ENCODE measurements at places on chromosomes 7 and 10.

GRCh38 chr10:96395931-96396877, 37.4 kb upstream of the OPALIN start:
- DNase-seq, result no peak

- no peak for DNase-seq
Observed at GRCh38 chr7:151808400-151809145, 68.3 kb downstream of the PRKAG2 start.

DNA sequence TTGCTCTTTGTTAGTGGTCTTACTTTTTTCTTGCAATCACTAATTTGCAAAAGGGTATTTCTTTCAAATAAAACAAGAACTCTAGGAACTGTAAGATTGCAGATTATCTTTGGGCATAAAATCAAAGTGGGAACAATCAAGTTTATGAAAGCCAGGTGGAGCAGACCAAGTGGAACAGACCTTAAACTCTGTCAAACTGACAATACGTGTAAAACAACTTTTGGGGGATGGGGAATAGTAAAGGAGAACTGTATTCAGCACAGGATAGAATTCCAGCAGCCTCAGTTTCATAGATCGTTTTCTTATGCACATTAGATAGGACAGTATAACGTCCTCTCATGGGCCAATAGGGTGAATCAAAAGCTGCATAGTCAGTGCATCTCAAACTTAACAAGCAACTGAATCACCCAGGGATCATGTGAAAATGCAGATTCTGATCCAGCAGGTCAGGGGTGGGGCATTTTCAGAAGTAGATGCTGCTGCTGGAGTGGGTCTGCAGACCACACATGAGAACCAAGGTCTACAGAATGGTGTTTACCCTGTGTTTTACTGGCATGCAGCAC, 120.7 kb downstream of the PIP4K2A start:
- no peak for DNase-seq

DNA sequence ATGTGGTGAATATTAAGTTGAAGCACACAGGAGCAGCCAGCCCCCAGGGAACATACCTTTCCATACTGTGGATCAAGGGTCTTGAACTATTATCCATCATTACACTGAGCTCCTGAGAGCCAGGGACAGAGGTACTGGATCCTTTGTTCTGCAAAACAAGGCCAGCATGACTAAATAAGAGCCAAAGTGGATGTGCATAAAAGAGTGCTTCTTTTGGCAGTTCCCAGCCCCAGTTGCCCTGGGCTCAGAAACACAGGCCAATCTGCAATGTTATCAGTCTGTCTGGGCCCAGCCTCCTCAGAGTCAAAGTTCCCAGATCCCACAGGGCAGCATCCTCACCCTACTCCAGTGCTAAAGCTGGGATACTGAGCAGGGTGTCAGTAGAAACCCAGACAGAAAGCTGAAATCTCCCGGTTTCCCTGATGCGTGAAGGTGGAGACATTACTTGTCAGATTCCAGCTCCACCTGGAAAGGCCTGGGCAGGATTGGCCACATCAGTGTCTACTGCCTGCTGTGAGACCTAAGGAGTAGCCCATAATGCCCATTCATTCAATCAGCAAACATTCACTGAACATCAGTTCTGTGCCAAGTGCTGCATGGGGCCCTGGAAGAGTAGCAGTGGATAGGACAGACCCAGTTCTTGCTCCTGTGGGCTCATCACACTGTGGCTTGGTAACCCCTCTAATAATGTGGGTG, 342.7 kb downstream of the CXCL12 start:
- no peak for DNase-seq

DNA sequence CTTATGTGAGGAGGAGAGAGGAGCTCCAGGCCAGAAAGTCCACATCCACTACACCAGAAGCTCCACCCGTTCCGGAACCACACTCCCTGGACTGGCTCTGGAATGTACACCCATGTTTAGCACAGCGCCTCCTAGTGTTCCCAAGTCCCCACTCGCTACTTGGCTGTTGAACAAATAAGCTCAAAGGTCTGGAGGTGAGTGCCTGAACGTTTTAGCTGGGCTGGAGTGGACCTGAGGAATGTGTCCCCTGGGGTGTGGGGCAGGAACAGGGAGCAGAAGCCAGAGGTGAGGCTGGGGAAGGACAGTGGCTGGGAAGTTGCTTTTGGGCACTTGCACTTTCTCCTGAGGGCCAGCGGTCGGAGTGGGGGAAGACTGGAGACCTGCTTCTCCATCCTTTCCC, 164.1 kb upstream of the CDCA7L start:
- DNase-seq, result no peak

GRCh38 chr10:112601214-112602090, 154.4 kb downstream of the VTI1A start:
- no peak for DNase-seq

DNA sequence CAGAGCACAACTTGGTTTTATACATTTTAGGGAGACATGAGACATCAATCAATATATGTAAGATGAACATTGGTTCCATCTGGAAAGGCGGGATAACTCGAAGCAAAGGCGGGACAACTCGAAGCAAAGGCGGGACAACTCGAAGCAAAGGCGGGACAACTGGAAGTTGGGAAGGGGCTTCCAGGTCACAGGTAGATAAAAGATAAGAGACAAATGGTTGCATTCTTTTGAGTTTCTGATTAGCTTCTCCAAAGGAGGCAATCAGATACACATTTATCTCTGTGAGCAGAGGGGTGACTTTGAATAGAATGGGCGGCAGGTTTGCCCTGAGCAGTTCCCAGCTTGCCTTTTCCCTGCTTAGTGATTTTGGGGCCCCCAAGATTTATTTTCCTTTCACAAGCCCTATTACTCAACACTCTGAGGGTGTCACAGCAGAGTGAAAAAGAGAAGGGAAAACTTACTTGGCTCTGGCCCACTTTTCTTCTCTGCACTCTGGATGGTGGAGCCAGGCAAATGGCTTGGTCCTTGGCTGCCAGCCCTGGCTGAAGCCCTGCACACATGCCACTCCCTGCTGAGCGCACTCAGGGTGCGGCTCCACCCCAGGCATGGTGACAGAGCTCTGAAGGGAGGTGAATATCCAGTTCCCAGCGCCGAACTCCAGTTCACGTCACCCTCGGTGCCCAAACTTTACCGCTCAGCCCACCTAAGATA, 46.7 kb downstream of the PARD3 start:
- DNase-seq, result no peak

GRCh38 chr10:57094965-57095364, 733.9 kb upstream of the ZWINT start:
- DNase-seq, result no peak

DNA sequence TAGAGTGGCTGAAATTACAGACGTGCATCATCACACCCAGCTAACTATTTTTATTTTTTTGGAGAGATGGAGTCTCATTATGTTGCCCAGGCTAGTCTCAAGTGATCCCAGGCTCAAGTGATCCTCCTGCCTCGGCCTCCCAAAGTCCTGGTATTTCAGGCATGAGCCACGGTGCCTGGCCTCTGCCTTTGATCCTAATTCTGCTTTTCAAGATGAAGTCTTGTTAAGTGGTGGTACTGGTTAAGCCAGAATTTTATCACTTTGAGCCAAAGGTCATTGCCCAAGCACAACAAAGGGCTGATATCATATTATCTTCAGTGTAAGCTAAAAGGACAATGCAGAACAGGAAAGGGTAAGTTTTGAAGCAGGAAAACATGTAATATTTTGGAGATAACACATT, 64.2 kb downstream of the MYOF start:
- no peak for DNase-seq

- peak; percentile 64 for DNase-seq
Observed at GRCh38 chr7:118195837-118196474, 12.0 kb downstream of the LSM8 start.

GRCh38 chr10:59517996-59518395, 155.6 kb upstream of the FAM13C start:
- peak; percentile 89 for DNase-seq

DNA sequence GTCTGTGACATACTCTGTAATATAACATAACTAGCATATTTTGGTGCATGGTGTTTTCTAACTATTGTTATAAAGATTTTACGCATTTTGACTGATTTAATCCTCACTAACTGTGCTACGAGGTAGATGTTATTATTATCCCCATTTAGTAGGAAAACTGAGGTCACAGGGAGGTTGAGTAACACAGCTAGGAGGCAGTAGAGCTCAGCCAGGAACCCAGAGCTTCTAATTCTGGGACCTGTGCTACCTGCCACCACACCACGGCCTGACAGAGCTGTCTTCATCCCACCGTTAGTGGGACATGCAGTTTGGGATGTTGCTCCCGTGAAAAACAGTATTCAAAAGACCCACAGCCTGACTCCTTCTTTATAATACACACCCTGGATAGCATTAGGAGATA, 962.5 kb downstream of the CNTNAP2 start:
- DNase-seq, result no peak

- DNase-seq, result no peak
Observed at GRCh38 chr10:68224810-68225209, 7.1 kb downstream of the ATOH7 start.

DNA sequence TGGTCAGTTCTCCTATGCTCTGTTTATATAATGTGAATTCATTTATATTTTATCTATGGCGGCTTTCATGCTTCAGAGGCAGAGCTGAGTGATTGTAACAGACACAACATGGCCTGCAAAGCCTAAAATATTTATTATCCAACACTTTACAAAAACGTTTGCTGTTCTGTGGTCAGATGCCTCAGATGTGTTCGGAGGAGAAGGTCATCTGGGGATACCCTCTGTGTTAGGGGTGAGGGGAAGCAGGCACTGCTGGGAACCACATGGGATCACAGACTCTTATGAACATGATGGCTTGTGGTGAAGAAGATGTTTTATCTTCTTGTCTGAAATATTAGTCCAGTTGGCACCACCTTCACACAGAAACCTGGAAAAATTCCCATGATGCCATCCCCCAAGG, 203.4 kb downstream of the PHTF2 start:
- no peak for DNase-seq

DNA sequence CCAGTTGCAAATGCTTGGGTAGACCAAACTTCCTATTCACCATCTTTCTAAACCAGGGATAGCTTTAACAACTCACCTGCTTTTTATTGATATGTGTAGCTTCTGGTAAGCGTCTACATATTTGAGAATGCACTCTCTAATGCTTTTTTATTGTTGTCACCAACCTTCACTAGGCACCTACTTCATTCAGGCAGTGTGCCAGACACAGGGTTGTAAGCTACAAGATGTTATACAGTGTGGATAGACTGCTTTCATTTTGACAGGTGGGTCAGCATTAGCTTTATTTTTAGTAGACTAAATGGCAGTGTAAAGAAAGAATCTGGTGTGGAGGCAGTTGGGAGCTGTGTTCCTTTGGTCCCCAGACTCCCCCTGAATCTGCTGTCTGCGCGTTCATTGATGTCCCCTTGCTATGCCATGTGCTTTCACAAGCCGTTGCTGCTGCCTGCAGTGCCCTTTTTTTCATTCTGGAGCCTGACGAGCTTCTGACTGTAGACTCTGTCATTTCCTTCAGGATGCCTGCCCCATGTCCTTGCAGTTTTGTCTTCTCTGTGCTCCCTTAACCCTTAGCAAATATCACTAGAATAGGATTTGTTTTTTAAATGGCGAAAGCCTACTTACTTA, 32.1 kb downstream of the NRF1 start:
- no peak for DNase-seq

DNA sequence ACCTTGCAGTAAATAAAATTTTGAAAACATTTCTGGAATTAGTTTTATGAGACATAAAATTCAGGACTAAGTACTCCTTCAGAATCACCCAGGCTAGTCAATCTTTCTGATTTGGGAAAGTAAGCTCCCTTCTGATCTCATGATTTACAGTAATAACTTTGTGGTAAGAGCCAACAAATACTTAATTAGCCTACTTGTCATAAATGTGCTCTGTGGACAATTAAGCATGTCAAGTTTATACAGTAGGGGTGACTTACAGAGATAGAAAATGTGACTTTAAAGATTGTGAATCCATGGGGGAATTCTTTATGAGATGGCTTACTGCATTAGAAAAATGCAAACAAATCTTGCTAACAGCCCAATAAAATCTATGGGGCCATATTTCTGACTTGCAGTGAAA, 616.9 kb upstream of the GHITM start:
- no peak for DNase-seq

DNA sequence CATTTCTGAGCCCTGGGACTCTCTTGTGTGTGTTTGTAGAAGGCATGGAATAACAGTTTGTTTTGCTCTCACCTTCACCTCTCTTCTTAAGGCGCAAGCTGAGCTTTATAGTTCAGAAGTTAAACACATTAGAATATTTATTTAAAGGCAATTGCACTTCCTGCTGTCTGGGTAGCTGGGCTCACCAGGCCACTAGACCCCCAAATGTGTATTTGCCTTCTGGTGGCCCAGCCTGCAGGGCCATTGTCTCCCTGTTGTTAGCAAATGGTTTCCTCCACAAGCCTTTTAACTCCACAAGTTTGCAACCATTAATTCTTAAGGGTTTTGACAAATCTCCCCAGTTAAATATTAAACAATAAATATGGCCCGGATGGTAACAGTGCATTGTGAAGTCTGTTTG, 31.1 kb upstream of the NEUROD6 start:
- no peak for DNase-seq

GRCh38 chr7:15199482-15199881, 296.9 kb upstream of the DGKB start:
- peak; percentile 10 for DNase-seq

GRCh38 chr10:131824371-131825149, 76.2 kb upstream of the PPP2R2D start:
- no peak for DNase-seq

GRCh38 chr7:155455776-155456737, 1.9 kb upstream of the EN2 start:
- DNase-seq, result no peak

GRCh38 chr10:82737549-82737948, 862.6 kb downstream of the NRG3 start:
- DNase-seq, result no peak

- no peak for DNase-seq
Observed at GRCh38 chr7:43201912-43202311, 89.5 kb downstream of the HECW1 start.

- DNase-seq, result no peak
Observed at GRCh38 chr7:7996568-7996967, 28.0 kb downstream of the GLCCI1 start.

GRCh38 chr7:80284855-80285254, 150.2 kb downstream of the GNAI1 start:
- DNase-seq, result no peak

GRCh38 chr10:37826806-37827205, 30.6 kb downstream of the ZNF248 start:
- DNase-seq, result no peak

DNA sequence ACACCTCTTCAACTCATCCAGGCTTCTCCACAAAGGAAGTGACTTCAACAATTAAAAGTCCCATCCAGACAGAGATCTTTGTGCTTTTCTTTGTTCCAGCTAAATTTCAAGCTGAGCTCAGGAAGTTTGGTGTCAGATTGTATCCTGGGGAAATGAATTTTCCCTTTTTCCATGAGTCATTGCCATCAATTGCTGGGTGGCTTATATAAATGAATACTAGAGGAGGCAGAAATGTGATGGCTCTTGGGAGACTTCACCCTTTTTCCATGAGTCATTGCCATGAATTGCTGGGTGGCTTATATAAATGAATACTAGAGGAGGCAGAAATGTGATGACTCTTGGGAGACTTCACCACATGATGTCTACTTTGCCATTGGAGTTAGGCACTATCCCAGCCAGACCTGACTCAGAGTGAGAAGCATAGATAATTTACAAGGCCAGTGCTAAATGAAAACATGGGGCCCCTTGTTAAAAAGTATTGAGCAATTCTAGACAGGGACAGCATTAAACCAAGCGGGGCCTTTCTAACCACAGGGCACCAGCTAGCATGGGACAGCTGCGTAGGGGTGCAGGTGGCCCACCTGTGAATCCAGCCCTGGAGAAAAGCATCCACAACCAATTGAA, 339.2 kb upstream of the PODXL start:
- no peak for DNase-seq
